Renal cortical epithelial cell (primary cell): ENCODE measurements at places on chromosomes 1 and 21. TPM values are rescaled to one million over a fixed set of nuclear protein-coding genes. Genes with fewer than 3 reads are reported as not detected.

DNA sequence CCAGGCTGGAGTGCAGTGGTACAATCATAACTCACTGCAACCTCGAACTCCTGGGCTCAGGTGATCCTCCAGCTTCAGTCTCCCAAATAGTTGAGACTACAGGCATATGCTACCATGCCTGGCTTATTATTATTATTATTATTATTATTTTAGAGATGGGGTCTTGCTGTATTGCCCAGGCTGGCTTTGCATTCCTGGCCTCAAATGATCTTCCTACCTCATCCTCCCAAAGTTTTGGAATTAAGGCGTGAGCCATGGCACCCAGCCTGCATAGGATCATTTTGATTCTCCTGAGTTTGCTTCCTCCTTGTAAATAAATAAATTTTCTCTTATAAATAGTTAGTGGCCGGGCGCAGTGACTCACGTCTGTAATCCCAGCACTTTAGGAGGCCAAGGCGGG lies 6.2 kb downstream of the DDI2 start:
- DNase-seq: no peak

DNA sequence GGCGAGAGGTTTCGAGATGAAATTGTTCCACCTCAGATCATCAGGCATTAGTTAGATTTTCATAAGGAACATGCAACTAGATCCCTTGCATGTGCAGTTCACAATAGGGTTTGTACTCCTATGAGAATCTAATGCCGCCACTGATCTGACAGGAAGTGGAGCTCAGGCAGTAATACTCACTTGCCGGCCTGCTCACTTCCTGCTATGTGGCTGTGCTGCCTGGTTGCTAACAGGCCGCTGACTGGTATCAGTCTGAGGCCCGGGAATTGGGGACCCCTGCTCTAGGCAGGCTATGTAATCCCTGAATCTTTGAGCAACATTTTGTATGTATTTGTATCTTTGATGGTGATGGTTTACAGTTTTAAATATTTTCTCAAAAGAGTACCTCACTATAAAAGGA lies 32.5 kb downstream of the XKR8 start:
- no peak for DNase-seq

DNA sequence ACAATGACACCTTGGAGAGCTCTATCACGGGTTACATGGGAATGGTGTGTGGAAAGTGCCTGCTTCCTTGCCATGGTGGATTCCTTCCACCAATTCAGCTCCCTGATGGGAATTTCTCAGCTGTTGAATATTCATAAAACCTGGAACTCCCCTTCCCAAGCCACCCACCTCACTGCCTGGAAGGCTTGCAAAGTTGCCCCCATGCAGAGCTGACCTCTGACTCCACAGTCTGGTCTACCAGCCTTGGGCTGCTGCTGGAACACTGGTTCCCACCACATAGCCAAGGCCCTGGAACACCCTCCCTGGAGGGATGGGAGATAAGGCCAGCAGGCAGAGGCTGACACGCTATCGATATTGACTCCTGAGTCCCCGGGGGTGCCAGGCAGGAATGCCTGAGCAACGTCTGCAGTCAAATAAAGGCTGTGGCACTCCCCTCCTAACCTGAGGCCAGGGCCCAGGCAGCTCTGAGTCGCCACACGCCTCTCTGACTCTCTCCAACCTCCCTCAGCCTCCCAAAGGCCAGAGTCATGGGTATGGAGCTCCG lies 8.8 kb downstream of the CCDC24 start:
- DNase-seq: peak; percentile 23

ERICH3 gene
- 0.10 and 0.17 TPM in 2 replicates for total RNA-seq

- DNase-seq: no peak
These were observed 26.1 kb downstream of the ACOT7 start for GRCh38 chr1:6367381-6368012.

GRCh38 chr1:116740746-116741145 lies 13.5 kb upstream of the CD2 start:
- no peak for DNase-seq

LCE3D gene
- not detected in 2 replicates for total RNA-seq

- no peak for DNase-seq
These were observed 681 bp downstream of the B4GALT2 start for GRCh38 chr1:43979528-43980254.

- DNase-seq: no peak
These were observed 47.1 kb downstream of the PTGS2 start for GRCh38 chr1:186633116-186633515.

FAM110D gene
- not detected in 2 replicates for total RNA-seq

- no peak for DNase-seq
These were observed 22.7 kb downstream of the GLUL start for GRCh38 chr1:182368903-182369302.

ATP5IF1 gene
- total RNA-seq: 168 and 205 TPM in 2 replicates

DNA sequence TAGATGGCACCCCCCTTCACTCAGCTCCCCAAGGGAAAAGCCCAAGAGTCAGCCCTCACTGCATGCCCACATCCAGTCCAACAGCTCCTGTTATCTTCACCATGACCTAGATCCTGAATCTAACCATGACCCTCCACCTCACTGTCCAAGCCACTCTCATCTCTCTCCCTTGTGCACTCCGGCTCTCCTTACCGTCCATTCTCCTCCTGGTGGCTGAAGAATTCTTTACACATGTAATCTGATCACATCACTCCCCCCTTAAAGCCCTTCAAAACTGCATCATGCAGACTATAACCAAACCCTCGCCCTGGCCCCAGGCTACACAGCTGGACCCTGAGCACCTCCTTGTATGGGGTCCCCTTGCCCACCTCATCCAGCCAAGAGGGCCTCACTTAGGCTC lies 14.0 kb upstream of the PAQR7 start:
- DNase-seq: no peak

GRCh38 chr1:167453123-167453522 lies 65.2 kb downstream of the CD247 start:
- no peak for DNase-seq

TTLL7 gene
- total RNA-seq: 11.6 and 14.0 TPM in 2 replicates

DNA sequence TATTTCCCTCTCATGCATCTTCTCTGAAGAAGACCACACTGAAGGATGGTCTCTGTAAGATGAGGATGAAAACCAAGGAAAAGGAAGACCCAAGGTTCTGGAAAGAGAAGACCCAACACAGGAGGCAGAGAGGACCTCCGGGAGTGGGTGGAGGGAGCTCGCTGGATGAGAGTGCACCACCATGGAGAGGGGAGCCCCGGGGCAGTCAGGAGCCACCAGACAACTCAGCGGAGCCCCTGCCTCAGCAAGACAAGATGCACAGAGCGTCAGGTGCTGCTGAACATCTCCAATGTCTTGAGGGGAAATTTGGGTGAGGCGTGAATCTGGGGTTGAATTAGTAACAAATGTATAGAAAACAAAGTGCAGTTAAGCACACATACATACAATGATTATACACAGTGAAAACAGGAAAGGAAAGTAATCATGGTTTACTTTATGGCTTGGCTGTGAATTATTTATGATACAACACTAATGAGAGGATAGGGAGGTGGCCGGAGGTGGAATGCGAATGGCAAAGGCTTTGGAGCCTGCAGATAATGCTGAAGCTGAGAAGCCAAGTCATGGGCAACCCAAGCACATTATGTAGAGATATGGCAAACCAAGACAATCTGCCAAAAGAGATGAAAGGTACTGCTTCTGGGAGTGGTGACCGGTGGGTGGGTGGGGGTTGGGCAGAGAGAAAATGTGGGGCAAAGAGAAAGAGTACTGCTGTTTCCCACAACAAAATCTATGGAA lies 80.4 kb upstream of the EDN2 start:
- no peak for DNase-seq

DNA sequence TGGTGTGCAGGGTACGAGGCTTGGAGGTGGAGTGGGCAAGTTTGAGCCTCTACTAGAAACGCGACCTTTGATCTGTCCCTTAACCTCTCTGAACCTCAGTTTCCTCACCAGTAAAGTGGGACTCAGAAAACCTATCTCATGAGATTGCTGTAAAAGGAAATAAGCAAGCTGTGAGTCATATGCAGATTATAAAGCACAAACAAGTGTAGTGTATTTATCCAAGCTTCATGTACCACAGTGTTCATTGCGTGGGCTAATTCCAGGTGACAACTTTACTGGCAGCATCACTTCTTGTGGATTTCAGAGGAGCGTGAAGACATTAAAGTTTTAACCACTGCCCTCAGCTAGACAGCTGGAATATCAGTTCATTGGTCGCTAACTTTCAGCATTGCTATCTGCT lies 44.4 kb downstream of the ZNF697 start:
- peak; percentile 67 for DNase-seq

DCDC2B gene
- total RNA-seq: not detected in 2 replicates

GRCh38 chr1:227942021-227942715 lies 5.6 kb downstream of the WNT9A start:
- no peak for DNase-seq

DNA sequence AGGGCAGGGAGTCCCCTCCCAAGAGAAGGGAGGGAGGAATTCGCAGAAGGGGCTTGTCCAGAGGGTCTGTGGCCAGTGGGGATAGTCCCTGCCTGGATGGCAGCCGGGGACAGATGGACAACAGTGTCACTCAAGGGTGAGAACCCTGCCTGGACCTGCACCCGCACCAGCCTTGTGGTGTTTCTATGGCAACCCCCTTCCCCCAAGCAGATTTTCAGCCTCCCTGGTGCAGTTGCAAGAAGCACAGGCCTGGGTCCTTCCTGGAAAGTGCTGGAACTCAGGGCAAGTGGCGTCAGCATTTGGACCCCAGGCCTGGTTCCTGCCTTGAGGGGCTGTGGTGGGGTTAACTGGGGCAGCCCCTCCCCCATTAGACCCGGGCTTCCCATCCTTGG lies 83.8 kb upstream of the ACTL8 start:
- no peak for DNase-seq

PRDM16 gene
- total RNA-seq: 0.94 TPM in 1 of 2 replicates, not detected in the other

DNA sequence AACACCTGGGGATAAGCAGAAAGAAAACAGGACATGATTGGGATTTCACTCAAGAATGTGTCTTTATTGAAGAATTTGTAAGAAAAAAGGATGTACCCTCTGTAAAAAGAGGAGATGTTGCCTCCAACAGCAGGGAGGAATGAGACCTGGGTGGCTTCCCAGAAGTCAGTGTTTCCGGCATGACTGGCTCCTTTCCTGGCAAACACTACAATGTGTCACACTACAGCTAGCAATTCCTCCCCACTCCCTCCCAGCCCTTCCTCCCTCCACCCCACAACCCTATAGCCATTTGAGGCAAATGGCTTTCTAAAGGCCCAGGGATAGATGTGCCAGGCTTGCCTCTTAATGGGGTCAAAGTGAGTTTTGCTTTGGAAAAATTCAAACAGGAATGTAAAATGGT lies 11.5 kb upstream of the COL8A2 start:
- peak; percentile 61 for DNase-seq

MX2 gene
- 0.15 and 0.17 TPM in 2 replicates for total RNA-seq

- DNase-seq: no peak
These were observed 70.4 kb downstream of the VAV3 start for GRCh38 chr1:107894605-107895004.

- DNase-seq: no peak
These were observed 12.1 kb downstream of the TRIM46 start for GRCh38 chr1:155185783-155186066.

DNA sequence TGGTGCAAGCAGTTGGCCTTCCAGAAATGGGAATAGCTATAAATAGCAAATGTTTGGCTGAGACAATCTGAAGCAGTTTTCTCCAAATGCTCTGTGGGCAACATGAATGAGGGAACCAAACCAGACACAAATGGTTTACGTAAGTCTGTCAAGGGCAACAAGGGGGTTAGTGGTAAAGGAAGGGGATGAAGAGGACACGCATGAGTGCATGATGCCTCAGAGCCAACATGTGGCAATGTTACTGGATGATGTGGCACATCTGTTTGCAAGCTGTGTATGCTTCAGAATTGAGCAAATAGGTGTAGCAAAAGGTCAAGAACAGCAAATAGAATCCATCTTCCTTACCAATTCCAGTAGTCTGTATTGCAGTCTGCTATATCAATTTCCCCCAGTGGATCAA lies 76.3 kb upstream of the LMO4 start:
- peak; percentile 56 for DNase-seq

DNA sequence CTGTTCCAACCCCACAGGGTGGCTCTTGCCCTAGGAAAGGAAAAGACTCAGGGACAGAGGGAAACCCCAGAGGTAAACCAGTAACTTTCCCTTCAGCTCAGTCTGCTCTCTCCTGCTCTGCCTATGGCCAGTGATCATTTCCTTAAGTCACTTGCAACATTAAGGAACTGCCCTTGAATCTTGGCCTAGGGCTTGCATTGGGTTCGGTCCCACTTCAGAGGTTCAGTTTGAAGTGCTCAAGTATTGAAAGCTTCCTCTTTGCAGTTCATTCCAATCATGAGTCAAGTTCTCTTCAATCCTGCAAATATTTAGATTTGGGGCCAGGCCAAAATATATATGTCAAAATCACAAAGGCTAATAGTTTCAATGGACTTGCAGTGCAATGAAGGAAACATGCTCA lies 97.7 kb upstream of the IRF2BP2 start:
- DNase-seq: no peak

- DNase-seq: peak; percentile 67
These were observed 1423.9 kb upstream of the PRMT6 start for GRCh38 chr1:105632342-105633196.

- DNase-seq: no peak
These were observed 11.6 kb downstream of the HCRTR1 start for GRCh38 chr1:31628931-31629556.

DNA sequence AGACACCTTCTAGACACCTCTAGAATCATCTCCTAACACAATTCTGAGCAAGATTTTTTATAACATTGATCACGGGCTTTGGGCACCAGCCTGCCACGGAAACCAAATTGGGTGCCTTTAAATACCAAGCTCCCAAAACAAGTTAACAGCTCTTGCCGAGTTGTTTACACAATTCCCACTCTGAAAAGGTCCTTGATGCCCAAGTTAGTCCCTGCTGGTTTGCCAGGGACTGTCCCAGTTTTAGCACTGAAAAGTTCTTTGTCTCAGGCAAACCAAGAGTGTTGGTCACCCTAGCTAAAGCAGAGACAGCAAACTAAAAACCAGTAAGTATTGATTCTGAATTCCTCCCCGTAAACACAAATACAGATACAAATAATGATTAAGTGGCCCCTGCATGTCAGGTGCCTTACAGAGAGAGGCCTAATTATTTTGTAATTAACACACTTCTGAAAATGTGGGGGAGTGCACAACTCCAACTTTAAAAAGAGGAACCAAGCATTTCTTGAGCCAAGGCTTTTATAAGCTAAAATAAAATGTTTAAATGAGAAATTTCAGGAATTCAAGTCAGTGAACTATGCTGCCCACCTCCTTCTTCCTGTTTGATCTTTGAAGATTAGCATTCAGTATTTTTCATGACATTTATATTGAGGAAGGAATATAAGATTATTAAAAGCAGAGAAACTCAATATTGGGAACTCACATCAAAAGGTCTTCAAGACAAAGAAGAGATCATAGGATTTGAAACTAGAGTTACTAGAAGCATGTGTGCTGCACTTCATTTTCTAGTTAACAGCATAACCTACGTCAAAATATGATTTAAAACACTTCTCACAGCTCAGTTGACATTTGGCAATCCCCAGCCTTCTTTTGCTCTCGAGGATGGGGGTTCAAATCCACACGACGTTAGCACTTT lies 9.0 kb upstream of the UBE2U start:
- no peak for DNase-seq

ADGRL4 gene
- 10.9 and 30.7 TPM in 2 replicates for total RNA-seq

DNA sequence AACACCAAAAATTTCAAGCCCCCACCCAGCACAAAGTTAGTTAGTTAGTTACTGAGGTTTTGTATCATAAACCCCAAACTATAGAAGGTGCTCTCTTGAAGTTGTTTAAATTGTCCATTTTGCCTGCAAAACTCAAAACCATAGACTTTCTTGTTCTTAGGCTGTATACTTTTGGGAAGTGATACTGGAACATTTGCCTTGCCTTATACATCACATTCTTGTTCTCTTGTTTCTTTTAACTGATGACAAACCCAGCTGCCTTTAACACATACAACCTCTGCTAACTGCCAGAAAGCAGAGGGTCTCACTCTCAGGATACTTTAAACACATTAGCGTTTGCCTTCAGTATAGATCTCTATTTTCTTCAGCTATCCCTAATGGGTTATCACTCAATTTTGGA lies 570.5 kb downstream of the MRPL39 start:
- no peak for DNase-seq
